Right renal pelvis (tissue), 4 donors: ENCODE measurements at places on chromosomes 3 and 15. TPM values are rescaled to one million over a fixed set of nuclear protein-coding genes. Genes with fewer than 3 reads are reported as not detected.

- DNase-seq, result no peak
These were observed 598.5 kb downstream of the ZNF385D start for GRCh38 chr3:21152555-21152954.

GRCh38 chr3:25856902-25857518, 67.1 kb downstream of the OXSM start:
- no peak for DNase-seq

- DNase-seq, result no peak
These were observed 1.4 kb upstream of the GHRL start for GRCh38 chr3:10294030-10294586.

GRCh38 chr3:11238060-11238459, 34.1 kb upstream of the ATG7 start:
- DNase-seq, result no peak

GRCh38 chr3:51275111-51275805, 109.8 kb upstream of the MANF start:
- DNase-seq, result no peak

- DNase-seq, result no peak
These were observed 1.4 kb downstream of the FOXP1 start for GRCh38 chr3:71582036-71582611.

DNA sequence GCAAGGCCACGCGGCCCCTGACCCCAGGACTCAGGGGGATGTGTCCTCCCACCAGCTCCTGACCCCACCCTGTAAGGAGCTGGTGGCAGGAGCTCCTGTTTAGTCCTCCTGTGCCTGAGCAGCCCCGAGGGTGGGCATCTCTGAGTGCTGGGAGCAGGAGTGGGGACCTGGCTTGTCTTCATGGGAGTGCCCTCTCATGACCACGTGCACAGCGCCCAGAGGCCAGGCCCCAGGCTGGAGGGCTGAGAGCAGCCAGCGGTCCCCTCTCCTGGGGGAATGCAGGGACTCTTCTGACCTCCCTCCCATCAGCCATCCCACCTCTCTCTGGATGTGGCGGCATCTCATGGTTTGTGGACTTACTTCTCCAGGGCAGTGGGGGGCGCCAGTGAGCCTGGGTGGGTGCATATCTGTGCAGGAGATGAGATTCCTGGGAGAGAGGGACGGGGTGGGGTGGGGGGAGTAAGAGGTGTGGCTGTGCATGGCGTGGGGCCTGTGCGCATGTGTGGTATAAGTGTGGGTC, 205.6 kb downstream of the TBC1D2B start:
- DNase-seq, result no peak

DNA sequence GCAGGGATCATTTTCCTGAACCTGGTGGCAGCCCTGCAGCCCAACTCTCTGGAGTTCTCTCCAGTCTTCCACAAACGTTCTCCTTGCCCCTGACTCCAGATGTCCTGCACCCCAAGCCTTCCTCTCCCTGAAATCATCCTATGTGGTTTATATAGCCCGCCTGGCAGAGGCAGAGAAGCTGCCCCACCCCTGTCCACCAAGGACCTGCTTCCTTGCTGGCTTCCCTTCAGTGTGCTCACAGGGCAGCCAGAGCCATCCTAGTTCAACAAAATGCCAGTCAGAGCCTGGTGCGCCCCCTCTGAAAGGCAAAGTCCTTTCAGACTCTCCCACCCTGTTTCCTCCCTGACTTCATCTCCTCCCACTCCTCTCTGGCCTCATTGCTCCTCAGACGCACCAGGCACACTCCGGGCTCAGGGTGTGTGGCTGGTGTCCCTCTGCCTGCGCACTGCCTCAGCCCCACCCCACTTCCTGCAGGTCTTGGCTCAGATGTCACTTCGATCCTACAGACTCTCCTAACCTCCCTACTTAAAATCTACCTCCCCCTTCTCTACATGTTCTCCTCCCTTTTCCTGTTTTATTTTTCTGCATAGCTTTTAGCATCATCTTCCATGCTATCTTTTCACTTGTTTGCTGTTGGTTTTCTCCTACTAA, 5.9 kb downstream of the KBTBD13 start:
- no peak for DNase-seq

DNA sequence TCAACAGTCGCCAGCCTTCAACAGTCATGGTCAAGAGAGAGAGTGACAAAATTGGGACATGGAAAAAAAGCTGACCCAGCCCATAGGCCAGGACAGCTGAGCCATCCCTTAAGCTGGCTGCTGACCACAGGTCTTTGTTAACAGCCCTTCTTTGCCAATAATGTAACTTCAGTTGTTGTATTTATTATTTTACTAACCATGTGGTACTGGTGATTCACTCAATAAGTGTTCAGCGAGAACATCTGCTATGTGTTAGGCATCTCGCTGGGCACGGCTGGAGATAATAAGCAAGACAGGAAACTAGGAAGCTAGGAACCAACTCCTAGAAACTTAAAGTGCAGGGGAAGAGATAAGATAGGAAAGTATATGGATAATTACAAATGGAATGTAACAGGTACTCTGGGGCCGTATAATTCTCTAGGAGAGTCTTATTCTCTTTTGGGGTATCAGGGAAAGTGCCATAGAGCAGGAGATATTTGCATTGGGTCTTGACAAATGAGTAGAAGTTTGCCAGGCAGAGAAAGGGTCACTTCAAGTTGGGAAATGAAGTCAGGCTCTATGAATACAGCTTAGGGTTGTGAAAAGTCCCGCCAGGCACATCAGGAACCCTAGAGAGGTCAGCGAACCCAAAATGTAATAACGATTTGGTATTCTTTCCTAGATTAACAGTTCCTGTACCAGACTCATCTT, 84.0 kb upstream of the TRA2B start:
- no peak for DNase-seq

Gene PLA2G4F
- 28.5 TPM for polyA plus RNA-seq

DNA sequence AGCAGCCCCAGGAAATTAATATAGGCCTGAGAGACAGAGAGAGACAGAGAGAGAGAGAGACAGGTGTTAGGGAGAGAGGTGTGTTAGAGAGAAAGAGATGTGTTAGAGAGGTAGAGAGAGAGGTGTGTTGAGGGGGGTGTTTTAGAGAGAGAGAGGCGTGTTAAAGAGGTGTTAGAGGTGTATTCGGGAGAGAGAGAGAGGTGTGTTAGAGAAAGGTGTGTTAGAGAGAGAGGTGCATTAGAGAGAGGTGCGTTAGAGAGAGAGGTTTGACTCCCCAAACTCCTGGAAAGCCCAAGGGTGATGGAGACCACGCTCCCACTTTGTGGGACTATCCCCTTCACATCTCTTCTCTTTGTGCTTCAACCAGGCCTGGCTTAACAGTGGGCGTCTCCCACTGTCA, 95.5 kb downstream of the CACNA2D3 start:
- no peak for DNase-seq

Gene SNX22
- 1.1 TPM for polyA plus RNA-seq

- no peak for DNase-seq
These were observed 286.2 kb upstream of the UBE2E1 start for GRCh38 chr3:23519314-23520208.

DNA sequence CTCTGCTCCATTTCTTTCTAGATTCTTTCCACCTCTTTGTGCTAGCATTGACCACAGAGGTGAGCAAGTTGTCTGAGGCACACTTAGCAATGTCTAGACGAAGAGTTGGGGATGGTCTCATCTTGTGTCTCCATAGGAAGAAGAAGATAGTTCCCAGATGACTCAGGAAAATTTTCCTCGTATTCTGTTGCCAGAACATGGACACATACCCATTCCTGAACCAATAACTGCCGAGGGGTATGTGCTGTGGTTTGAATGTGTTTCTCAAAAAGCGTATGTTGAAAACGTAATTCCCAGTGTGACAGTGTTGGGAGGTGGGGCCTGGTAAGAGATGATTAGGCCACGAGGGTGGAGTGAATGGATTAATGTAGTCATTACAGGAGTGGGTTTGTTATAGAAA, 107.5 kb upstream of the GALNT15 start:
- no peak for DNase-seq
